NCI-H1694 (cell line): ENCODE measurements at places on chromosomes 1 and 21.

DNA sequence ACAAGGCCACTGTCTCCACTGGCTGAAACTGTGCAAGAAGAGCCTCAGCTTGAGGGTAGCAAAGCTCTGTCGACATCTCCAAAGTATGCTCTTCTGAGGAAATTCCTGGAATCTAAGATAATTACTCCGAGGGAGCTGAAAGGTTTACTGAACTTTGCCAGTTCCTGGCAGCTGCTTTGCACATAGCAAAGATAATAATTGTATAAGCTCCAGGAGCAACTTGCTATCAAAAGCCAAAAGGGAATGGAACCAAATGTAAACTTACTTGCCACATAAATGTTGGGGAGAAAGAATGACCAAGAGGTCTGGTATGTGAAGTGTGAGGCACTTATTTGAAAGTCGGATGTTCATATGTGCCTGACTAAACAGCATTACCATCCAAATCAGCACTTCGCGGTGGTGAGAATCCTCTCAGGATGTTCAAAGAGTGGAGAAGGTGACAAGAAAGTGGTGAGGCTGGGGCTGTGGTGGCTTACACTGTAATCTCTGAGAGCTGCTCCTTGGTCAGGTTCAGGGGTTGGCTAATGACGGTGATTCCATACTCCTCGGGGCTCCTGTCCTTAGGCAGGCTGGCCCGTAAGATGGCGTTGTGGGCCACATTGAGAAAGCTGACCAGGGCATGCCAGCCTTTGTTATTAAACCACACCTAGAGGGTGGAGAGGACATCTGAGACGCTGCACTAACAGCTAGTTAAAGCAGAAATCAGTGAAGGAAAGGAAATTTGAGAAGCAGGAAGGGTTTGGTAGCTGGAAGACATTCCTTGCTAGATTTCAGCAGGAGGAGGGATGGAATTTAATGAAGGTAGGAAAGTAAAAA lies 100.0 kb downstream of the ABCA4 start:
- no peak for DNase-seq

- DNase-seq: no peak
Observed at GRCh38 chr1:34740161-34740868, 14.5 kb upstream of the GJB5 start.

DNA sequence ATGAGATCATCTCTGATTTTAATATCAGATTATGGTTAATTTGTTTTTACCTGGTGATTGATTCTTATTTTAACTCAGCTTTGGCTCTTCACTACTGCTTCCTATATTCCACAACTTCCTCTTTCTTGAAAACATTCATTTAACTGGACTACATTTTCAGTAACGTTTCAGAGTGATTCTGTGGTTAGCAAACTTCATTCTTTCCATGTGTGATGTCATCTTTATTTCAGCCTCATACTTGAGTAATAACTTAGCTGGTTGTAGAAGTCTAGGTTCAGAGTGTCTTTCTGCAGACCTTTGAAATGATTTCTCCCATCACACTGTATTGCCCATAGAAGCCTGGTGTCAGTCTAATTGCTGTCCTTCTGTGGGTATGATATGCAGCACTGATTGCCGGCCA lies 36.0 kb upstream of the SLC35F3 start:
- DNase-seq: no peak

- no peak for DNase-seq
Observed at GRCh38 chr1:212561501-212561931, 47.0 kb upstream of the ATF3 start.

- DNase-seq: no peak
Observed at GRCh38 chr1:81050390-81050789, 750.3 kb upstream of the ADGRL2 start.

GRCh38 chr1:206923009-206923960 lies 1.5 kb upstream of the FCMR start:
- DNase-seq: no peak

- DNase-seq: peak; percentile 28
Observed at GRCh38 chr1:155062151-155062686, 1.3 kb upstream of the EFNA4 start.

DNA sequence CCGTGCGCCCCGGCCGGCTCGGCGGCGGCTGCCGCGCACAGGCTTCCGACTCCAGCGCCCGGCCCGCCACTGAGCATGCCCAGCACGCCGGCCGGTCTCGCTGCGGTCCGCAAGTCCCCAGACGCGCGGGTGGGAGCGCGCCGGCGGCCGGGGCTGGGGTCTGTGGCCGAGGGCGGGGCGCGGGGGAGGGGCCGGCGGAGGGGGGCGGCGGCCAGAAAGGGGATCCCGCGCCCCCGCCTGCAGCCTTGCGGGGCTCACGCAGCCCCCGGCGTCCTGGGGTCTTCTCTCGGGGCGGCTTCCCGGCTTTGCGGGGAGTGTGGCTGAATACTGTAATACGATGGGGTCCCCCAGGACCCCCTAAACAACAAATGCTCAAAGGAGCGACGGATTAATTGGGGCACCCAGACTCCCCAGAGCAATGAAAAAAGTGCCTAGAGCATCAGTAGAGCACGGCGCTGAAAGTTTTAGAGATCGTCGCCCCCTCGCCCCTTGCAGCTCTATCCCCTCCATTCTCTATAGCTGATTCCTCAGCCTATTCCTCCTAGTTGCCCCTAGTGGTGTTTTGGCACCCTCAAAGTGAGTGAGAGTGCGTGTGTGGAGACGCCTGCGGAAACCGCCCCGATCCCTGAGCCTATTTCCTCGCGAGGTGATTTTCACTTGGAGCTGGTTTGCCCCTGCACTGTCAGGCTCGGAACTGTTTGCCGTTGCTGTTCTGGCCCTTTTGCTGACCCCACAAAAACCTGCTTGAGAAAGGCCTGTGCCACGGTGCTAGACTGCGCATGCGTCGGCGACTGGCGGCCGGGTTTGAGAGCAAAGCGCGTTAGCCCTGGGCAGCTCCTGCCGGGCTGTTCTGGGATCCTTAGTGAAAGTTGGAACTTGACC lies at the start of gene VAV3:
VAV3 (minus strand) TSS at position 71 of the 882 bp plus-strand sequence. CDS start 311 bp downstream, outside the sequence.
- DNase-seq: peak; percentile 59

- no peak for DNase-seq
Observed at GRCh38 chr21:43881283-43881682, 16.3 kb downstream of the AGPAT3 start.

DNA sequence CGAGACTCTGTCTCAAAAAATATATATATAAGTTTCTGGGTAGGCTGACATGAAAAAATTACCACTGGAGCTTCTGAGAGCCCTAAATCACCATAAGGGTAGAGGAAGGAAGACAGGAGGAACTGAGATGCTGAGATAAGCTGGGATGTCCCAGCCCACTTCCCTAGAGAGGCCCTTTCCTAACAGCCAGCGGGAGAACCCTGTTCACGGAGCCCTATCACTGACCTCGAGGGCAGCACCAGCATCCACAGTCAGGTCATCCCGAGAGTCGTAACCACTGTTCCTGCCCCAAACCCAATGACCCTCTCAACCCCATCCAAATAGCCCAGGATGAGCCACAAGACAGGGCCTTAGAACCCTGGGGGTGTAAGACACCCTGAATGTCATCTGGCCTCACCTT lies 77.5 kb downstream of the CD34 start:
- no peak for DNase-seq

- DNase-seq: no peak
Observed at GRCh38 chr1:63688302-63688890, 85.4 kb upstream of the ROR1 start.

DNA sequence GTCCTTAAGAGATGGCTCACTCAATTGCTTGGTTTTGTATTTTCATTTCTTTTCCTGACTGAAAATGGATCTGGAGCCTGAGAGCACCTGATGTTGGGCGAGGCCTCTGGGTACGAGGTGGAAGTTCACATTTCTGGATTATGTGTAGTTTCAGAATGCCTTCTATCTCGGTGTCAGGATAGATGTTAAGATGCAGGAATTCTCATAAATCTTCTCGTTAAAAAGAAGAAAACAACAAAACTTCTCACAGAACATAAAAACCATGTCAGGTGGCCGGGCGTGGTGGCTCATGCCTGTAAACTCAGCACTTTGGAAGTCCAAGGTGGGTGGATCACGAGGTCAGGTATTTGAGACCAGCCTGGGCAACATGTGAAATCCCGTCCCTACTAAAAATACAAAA lies 101.8 kb downstream of the RHOU start:
- no peak for DNase-seq

- no peak for DNase-seq
Observed at GRCh38 chr1:155648207-155649147, 38.5 kb downstream of the MSTO1 start.

DNA sequence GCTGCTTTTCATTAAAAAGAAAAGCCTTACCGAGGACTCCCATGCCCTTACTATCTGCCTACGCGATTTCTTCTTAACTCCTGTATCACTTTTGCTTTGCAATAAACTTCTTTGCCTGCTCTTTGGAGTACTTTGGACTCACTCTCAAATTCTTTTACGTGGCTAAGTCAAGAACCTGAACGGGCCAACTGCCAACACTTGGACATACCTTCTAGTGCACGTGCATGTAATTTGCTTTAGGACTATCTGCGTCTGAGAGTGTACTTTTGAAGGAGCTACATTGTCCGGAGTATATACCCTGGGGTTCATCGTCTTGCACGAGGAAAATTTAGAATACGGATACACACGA lies 3.6 kb upstream of the OTUD3 start:
- DNase-seq: no peak

GRCh38 chr21:27802816-27803475 lies 836.1 kb upstream of the ADAMTS5 start:
- DNase-seq: peak; percentile 58

DNA sequence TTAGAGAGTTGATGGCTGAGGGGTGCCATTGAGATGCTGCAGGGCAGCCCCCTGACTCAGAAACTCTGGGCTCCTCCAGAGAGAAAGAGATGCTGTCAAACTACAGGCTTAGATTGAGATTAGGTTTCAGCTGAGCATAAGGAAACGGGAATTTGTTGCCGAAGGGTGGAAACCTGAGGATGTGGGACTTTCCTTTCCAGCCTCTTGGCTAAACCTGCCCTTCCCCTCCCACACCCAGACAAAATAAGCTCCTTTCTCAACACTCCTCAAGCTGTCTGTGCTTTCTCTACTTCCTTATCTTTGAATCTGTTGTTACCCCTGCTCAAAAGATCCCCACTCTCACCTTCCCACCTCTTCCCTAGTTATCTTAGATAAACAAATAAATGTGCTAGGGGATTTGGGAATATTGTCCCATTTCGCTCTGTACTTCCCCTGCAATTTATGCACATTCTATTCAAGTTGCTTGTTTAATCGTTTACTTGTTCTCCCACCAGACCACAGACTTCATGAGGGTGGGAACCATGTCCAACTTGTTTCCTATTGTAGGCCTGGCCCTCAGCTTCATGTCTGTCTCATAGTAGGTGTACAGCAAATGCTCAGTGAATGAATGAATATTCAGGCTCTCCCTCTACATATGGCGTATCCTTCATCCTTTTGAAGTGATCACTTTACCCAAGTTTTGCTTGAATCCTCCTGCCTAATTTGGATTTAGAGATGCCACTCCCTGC lies 30.6 kb upstream of the MARK1 start:
- DNase-seq: no peak

- no peak for DNase-seq
Observed at GRCh38 chr1:67201891-67202290, 35.6 kb downstream of the IL23R start.

DNA sequence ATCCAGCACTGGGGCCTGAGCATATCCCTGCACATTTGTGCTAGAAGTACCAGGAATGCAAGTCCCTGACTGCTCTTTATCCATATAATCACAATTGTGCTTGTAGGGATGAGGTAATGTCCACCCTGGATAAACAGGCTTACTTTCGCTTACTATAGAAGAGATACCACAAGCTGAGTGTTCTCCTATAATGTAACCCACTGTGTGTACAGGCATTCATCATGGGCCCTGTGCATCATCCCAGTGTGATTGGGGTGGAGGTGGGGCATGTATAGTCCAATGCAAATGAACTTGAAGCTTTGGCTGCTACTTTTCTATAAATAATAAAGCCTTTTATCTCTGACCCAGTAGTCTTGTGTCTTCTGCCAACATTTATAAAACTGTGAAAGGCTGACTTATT lies 69.3 kb downstream of the MAN1A2 start:
- no peak for DNase-seq
